ENCODE measurements at places on chromosomes 1 and 21. TPM values are rescaled to one million over a fixed set of nuclear protein-coding genes. Genes with fewer than 3 reads are reported as not detected.

GRCh38 chr1:175470591-175470990 is 272.8 kb downstream of the TNR start:
- no peak for DNase-seq

DNA sequence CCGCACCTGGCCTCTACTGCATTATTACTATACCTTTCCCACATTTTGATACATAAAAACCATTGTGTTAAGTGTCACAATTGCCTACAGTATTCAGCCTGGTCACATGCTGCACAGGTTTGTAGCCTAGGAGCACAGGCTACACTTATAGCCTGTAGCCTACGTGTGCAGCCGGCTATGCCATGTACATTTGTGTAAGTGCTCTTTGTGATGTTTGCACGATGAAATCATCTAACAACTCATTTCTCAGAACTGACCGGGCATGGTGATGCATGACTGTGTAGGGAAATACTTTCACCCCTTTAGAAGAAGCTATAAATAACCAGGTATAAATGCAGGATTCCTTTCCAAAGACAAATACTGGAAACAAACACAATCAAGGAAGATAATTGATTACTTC is 12.1 kb downstream of the ERG start:
- peak; percentile 31 for DNase-seq

GRCh38 chr1:115805597-115805996 is 35.3 kb downstream of the NHLH2 start:
- no peak for DNase-seq

DNA sequence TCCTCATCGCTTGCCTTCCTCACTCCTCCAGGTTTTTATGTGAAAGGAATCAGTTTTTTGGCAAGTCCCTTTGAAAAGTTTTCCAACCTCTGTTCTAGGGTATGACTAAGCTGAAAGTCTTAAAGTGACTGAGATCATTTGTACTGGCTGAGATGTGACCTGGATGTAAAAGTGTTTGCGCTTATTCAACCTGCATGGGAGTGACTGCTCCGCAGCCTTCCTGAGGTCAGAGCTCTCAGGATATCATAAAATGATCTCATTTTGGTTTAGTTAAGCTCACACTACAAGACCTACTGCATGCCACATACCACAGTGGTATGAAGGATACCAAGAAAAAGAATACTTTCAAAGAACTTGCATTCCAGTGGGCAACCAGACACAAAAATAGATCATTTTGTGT is 29.8 kb upstream of the TADA1 start:
- no peak for DNase-seq

GRCh38 chr1:247998811-247999210 is 14.6 kb upstream of the OR2L5 start:
- no peak for DNase-seq

DNA sequence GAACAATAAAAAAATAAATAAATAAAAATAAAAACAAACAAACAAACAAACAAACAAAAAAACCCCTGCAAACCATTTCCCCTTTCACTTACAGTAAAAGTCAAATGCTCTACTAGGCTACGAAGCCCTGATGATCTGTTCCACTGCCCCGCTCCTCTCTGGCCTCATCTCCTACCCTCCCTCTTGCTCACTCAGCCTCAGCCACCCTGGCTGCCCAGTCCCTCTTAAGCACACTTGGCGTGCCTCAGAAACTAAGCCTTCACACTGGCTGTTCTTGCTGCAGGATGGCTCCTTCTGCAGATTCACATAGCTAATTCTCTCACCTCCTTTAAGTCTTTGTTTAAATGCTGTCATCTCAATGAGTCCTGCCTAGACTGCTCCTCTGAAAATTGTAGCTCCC is 30.8 kb upstream of the UHMK1 start:
- no peak for DNase-seq

DNA sequence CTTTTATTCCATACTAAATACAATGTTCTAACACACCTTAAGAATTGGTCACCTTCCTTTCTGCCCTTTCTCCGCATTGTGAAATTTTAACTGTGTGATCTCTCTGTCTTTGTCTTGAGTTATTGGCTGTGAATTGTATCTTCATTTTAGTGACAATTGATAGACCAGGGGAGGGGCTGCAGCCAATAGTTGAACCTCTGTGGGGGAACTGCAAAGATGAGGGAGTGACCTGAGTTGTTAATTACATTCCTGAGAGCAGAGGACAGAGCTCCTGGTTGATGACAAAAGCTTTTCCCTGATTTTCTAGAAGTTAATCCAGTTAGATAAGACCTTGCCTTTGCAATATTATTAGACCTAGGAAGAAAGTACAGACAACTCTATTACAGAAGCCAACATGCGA is 1535.7 kb downstream of the BRINP3 start:
- no peak for DNase-seq

GRCh38 chr1:36531833-36532232 is 49.1 kb upstream of the CSF3R start:
- DNase-seq: no peak

DNA sequence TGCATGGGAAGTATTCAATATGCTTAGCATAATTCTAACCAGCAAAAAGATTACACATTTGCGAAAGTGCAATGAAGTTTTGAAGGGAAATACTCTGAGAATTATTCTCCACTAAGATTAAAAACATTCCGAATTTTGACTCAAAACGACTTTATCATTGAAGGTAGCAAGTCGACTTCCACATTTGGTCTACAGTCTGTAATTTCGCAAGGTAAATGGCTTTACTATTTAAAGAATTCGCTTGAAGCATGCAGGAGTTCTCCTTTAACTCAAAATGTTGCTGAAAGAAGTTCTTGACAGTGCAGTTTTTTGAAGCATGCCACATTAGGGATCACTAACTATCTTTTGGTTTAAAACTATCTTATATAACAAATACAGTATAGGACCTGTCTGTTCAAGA is 161.0 kb upstream of the HP1BP3 start:
- DNase-seq: no peak

GRCh38 chr1:82565546-82565945 is 764.8 kb downstream of the ADGRL2 start:
- peak; percentile 57 for DNase-seq

- DNase-seq: peak; percentile 66
These were observed 1.4 kb downstream of the SLC22A15 start for GRCh38 chr1:115977499-115978258.

- DNase-seq: peak; percentile 87
These were observed 53.6 kb upstream of the A3GALT2 start for GRCh38 chr1:33374336-33375105.

- DNase-seq: no peak
These were observed 2.7 kb upstream of the OLIG2 start for GRCh38 chr21:33022828-33023573.

DNA sequence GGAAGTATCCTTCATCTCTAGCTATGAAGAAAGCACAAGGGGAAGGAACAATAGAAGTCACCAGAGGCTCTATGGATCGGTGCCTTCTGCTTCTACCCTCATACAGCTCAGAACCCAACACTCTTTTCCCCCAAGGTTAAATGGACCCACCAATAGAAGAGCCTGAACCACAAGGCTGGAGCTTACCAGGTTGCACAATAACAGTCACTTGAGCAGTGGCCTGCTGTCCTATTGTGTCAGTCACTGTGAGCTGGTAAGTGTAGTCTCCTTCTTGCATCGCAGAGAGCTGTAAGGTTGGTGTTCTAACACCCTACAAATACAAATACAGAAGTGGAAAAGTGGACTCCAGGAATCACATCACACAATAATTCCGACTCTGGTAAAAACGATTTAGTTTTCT is 103.0 kb downstream of the KIAA0319L start:
- no peak for DNase-seq

- no peak for DNase-seq
These were observed 164.4 kb upstream of the DPT start for GRCh38 chr1:168893359-168893801.

GRCh38 chr1:196649990-196650389 is 1.9 kb upstream of the CFH start:
- DNase-seq: no peak

GRCh38 chr1:30684259-30684658 is 39.1 kb downstream of the MATN1 start:
- no peak for DNase-seq

DNA sequence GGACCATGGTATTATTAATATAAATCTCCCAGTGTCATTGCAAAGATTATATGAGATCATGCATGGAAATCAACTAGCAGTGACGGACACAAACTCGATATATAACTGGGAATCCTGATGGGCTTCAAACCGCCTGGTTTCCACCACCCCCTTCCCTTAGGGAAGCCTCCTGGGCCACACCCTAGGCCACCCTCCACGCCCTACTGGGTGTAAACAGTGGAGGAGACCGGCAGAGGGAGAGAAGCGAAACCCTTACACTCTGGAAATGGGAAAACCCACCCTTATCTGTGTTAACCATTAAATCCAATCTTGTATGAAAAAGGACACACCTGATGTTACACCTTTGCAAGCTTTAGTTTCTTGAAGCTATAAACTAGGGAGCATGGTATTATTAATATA is 595 bp upstream of the ZNHIT6 start:
- DNase-seq: no peak

DNA sequence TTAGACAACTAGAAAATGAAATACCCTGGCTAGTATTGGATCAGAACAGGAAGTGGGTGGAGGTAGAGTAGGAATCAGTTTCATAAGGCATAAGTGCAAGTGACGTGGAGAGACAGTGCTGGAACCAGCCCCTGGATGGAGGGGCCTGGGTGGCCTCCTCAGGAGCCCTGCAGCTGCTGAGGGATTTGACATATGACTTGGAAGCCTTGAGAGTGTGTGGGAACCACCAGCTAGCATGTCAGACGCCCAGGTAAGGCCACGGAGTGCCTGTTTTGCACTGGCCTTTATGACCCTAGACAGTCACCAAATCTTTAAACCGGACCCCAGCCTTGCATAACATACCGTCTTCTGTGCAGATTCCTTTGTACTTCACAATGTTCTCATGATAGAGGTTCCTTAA is 94.4 kb downstream of the RAVER2 start:
- DNase-seq: no peak

DNA sequence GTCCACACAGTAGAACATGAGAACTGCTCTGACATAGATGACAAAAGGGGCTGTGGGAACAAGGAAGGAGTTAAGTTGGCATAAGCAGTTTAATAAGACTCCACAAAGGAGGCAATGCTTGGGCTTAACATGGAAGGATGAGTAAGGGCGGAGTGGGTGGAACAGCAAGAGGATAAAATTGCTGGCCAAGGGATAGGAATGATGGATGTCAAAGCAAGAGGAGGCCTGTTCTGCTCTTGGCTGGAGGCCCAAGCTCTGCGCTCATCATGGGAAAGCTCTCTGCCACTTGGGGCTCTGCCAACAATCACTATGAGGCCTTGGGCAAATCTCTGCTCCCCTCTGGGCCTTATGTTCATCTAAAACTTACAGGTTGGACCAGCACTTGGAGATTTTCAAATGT is 98.3 kb upstream of the CAMK1G start:
- DNase-seq: peak; percentile 62

- peak; percentile 90 for DNase-seq
These were observed 58.4 kb upstream of the CXADR start for GRCh38 chr21:17454315-17455027.

DNA sequence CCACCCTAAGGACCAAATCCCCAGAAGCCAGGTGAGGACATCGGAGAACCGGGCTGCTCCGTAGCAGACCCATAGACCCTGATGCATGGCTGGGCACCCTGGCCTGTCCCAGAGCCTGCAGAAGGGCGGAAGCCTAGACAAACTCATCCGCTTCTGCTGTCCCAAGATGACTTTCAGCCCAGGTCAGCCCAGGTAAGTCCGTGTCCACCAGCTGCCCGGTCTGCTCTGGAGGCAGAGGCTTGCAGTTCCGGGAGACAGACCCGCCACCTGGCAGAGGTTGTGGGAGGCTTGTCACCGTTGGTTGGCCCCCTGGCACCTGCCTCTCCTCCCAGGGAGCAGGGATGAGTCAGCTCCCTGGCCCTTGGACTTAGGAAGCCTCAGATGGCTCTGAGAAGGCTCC is 22.8 kb upstream of the POFUT2 start:
- no peak for DNase-seq

- no peak for DNase-seq
These were observed 86.9 kb downstream of the SMYD2 start for GRCh38 chr1:214367841-214368240.

DNA sequence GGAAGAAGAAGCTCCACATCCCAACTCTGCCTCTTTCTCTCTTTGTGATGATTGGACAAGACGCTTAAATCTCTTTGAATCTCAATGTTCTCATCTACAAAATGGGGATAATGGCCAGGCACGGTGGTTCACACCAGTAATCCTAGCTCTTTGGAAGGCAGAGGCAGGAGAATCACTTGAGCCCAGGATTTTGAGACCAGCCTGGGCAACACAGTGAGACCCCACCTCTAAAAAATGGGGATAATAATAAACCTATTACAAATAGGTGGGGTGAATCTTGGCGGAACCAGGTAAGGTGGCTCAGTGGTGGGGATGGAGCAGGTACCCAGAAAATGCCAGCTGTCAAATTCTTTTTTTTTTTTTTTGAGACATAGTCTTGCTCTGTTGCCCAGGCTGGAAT is 29.4 kb upstream of the ARHGEF10L start:
- DNase-seq: no peak

DNA sequence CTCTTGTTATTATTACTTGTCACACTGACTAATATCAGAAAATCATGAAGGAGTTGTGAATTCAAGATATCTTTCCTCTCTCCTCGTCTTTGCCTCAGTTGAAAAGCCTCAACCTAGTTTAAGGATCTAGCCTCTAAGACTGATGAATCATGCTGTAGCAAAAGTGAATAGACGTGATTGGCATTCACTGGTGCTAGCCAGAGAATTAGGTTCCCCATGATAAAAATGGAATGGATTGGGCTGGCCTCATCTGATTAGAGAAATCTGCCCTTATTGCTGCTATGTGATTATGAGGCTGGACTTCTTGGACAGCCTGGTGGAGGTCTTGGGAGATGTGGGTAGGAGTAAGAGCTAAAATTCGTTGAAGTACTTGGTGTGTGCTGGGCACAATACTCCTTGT is 208.2 kb downstream of the BACH1 start:
- DNase-seq: no peak

Gene RGSL1
- not detected for total RNA-seq

Gene SDC3
- total RNA-seq: 25.9 TPM

Gene CLCA1
- not detected for total RNA-seq

Gene IKBKE
- 10.0 TPM for total RNA-seq

Gene MAEL
- total RNA-seq: not detected

Gene TEX38
- total RNA-seq: not detected

Gene KRTAP7-1
- total RNA-seq: not detected

Gene CCDC27
- total RNA-seq: not detected

Gene YBEY
- total RNA-seq: 23.6 TPM

Measured in fibroblast of lung (primary cell).